SJSA1 (cell line): ENCODE measurements at places on chromosomes 5 and 9. TPM values are rescaled to one million over a fixed set of nuclear protein-coding genes. Genes with fewer than 3 reads are reported as not detected.

PDE8B gene
- total RNA-seq, result not detected in 2 replicates

SH3PXD2B gene
- 23.2 and 32.3 TPM in 2 replicates for total RNA-seq

PCDHB2 gene
- total RNA-seq, result 5.4 and 7.6 TPM in 2 replicates

SPINK7 gene
- not detected in 2 replicates for total RNA-seq

GABRB2 gene
- not detected in 2 replicates for total RNA-seq

LHX3 gene
- total RNA-seq, result not detected in 2 replicates

ANKRD18A gene
- total RNA-seq, result not detected in 2 replicates

GRCh38 chr5:9722601-9723180, 92.5 kb upstream of the TAS2R1 start:
- DNase-seq, result no peak

- DNase-seq, result no peak
These were observed 7.8 kb upstream of the TPM2 start for GRCh38 chr9:35697486-35697885.

GRCh38 chr9:1794547-1795270, 220.4 kb upstream of the SMARCA2 start:
- DNase-seq, result no peak

DNA sequence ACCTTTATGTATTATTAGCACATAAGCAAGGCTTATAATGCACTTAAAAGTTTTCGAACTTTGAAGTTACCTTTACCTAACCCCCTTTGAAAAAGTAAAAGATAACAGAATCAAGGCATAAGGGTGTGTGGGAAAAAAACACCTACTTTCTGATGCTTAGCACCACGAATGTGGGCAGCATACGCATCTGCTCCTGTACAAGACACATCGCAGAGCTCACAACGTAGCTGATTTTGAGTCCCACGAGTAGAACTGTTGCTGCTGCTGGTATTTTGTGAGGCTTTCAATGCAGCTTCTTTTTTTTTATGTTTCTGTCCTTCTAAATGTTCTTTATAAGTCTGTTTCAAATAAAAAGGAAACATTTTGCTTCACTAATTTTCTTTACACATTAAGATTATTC, 40.8 kb downstream of the ZFR start:
- no peak for DNase-seq

GRCh38 chr5:24632353-24632752, 12.4 kb downstream of the CDH10 start:
- DNase-seq, result no peak

DNA sequence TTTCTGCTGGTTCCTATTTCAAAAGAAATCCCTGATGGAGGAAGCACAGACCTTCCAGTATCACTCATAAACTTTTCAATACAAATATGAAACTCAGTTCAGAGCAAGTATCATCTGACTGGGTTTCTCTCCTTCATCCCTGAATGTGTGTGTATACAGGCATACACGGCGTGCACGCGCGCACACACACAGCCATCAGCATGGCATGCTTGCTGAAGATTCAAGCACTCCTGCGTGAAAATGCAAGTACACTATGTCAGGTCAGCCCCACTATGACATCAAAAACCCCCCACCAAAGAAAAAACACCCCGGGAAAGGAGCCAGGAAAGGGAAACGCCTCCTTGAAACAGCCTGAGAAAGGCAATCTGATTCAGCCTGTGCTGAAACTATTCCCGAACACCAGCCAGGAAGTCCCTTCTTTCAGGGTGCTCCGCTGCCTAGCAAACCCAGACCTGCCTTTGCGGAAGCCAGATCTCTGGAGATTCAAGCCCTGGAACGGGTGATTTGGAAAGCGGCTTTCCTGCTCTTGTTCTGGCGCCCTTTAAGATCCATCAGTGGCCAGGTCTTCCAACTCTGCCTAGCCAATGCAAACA, 831 bp downstream of the KLHL3 start:
- no peak for DNase-seq

GRCh38 chr9:134055981-134056461, 11.8 kb downstream of the BRD3 start:
- no peak for DNase-seq

GRCh38 chr9:110126986-110127864, 80.7 kb downstream of the C9orf152 start:
- no peak for DNase-seq

- DNase-seq, result no peak
These were observed 3.7 kb downstream of the SYK start for GRCh38 chr9:90805006-90805996.

DNA sequence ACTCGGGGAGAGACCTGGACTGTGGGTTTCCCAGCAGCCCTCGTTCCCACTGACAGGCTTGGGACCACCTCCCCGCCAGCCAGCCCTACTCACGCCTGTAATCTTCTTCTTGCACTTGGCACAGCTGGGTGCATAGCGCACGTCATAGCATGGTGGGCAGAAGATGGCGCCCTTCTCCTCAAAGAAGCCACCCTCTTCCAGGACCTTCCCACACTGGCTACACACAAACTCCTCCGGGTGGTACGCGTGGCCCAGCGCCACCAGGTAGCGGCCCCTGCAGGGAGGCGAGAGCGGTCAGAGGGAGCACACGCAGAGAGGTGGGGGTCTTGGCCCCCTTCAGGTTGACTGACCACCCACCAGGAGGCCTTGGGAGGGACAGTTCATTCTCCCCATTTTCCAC, 9.4 kb downstream of the PDLIM7 start:
- no peak for DNase-seq

GRCh38 chr5:553874-554273, 29.6 kb upstream of the SLC9A3 start:
- peak; percentile 31 for DNase-seq

- peak; percentile 21 for DNase-seq
These were observed 225.1 kb downstream of the ADGRV1 start for GRCh38 chr5:90783460-90784333.

GRCh38 chr9:72726947-72727346, 205.5 kb downstream of the TMC1 start:
- no peak for DNase-seq

DNA sequence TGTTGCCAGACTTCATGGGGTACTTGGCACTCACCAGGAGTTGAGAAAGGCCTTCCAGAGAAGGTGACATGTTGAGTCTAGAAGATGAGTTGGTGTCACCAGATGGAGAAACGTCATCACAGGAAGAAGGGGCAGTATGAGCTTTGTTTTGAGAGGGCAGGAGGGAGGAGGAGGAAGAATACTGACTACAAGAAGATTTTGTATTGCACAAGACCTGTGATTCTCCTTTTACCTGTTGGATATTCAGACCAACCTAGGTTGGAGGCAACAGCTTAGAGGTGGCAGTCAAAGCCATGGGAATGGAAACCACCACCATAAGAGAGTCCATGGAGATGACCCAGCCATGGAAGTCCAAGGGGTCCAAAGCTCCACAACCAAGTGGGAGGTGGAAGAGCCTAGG, 154.2 kb downstream of the TSSK1B start:
- no peak for DNase-seq
